H1 (cell line): ENCODE measurements at places on chromosomes 6 and 20. TPM values are rescaled to one million over a fixed set of nuclear protein-coding genes. Genes with fewer than 3 reads are reported as not detected.

GRCh38 chr6:111585974-111586315, 19.7 kb downstream of the TRAF3IP2 start:
- DNase-seq, result no peak
- no peak overlapping the region for H3K27ac ChIP-seq
- peaks cover 2% of the 10 kb centered on the region for H3K36me3 ChIP-seq
- no peak overlapping the region for H3K4me3 ChIP-seq

GRCh38 chr6:112343977-112344376, 3.2 kb upstream of the RFPL4B start:
- no peak for DNase-seq
- H3K27me3 ChIP-seq, result no peaks in the 10 kb centered on the region

ZC2HC1B gene
- total RNA-seq, result not detected in 2 replicates

- no peak for DNase-seq
- no peaks in the 10 kb centered on the region for H3K36me3 ChIP-seq
- peaks cover 3% of the 10 kb centered on the region for H3K4me1 ChIP-seq
- no peak overlapping the region for H3K27ac ChIP-seq
- peak overlapping the region; percentile 64 for H3K4me3 ChIP-seq
- peaks cover 1% of the 10 kb centered on the region for H3K27me3 ChIP-seq
Measured at GRCh38 chr20:17227669-17228623, 1.1 kb downstream of the PCSK2 start.

GRCh38 chr6:72376736-72377135, 245.1 kb upstream of the KCNQ5 start:
- no peaks in the 10 kb centered on the region for H3K36me3 ChIP-seq
- no peaks in the 10 kb centered on the region for H3K4me1 ChIP-seq
- DNase-seq, result no peak
- H3K27ac ChIP-seq, result no peak overlapping the region

PAK5 gene
- total RNA-seq, result 0.44 and 0.80 TPM in 2 replicates

- peaks cover 6% of the 10 kb centered on the region for H3K4me1 ChIP-seq
- no peak for DNase-seq
- H3K27me3 ChIP-seq, result no peaks in the 10 kb centered on the region
- H3K27ac ChIP-seq, result no peak overlapping the region
Measured at GRCh38 chr20:1467355-1468116, 887 bp upstream of the NSFL1C start.

- no peaks in the 10 kb centered on the region for H3K36me3 ChIP-seq
- no peak for DNase-seq
- peaks cover 2% of the 10 kb centered on the region for H3K4me1 ChIP-seq
Measured at GRCh38 chr6:101003075-101003474, 121.9 kb upstream of the ASCC3 start.

- no peak overlapping the region for H3K4me3 ChIP-seq
- no peaks in the 10 kb centered on the region for H3K27me3 ChIP-seq
- no peaks in the 10 kb centered on the region for H3K36me3 ChIP-seq
- no peak for DNase-seq
Measured at GRCh38 chr6:100163035-100163434, 169.0 kb upstream of the MCHR2 start.

GRCh38 chr6:48961781-48962415, 501.2 kb downstream of the MMUT start:
- no peak overlapping the region for H3K4me3 ChIP-seq
- H3K27ac ChIP-seq, result no peak overlapping the region
- no peaks in the 10 kb centered on the region for H3K27me3 ChIP-seq

DNA sequence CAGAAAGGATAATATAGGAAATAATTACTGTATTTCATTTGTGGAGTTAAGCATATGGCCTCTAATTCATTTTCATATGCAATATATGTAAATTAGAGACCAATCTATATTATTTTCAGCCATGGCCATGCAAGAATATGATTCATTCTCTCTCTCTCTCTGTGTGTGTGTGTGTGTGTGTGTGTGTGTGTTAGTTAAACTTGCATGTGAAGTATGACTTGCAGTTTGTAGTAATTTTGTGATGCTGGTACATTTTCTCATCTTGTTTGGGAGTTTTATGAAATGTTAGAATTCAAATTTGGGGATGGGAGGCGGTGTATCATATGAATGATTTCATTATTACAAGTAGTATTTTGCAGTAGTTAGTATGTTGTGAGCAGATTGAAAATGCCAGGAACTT, 74.8 kb downstream of the JARID2 start:
- H3K4me3 ChIP-seq, result no peak overlapping the region
- no peaks in the 10 kb centered on the region for H3K36me3 ChIP-seq
- DNase-seq, result no peak
- peaks cover 15% of the 10 kb centered on the region for H3K4me1 ChIP-seq

DNA sequence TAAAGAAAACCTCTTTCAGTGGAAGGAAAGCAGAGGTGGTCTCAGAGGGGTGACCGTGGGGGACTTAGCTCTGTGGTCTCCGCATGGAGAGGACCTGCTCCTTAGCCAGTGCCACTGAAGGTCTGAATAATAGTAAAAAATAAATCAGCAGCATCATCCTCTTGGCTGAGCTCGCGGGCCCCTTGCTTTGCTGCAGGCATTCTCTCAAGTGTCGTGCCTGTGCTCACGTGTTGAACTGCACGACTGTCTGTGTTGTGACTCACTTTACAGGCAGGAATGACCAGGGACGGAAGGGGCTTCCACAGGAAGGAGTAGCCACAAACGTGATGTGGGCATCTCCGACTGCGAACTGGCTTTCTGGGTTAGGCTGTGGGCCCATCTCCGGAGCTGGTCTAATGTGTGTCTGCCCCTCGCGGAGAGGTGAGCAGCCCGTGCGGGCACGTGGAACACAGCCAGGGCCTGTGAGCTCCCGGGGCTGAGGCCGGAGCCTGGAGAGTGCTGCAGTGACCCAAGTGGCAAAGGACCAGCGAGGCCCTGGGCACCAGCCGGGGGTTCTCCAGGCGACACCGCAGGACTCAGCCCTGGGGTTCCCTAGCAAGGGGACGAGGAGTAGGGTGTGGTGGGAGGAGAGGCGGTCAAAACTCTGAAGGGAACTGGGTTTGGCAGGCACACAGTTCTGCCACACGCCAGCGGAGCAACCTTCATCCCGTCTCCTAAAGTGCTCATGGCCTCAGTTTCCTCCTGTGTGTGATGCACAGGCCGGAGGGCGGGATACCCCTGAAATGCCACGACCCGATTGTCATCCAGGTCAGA, 89.2 kb downstream of the RAMACL start:
- DNase-seq, result no peak
- H3K36me3 ChIP-seq, result peaks cover 2% of the 10 kb centered on the region; the same call in 1 of the 2 replicates
- H3K4me3 ChIP-seq, result no peak overlapping the region
